Daoy (cell line): ENCODE measurements at places on chromosomes 7 and 10. TPM values are rescaled to one million over a fixed set of nuclear protein-coding genes. Genes with fewer than 3 reads are reported as not detected.

The NEUROD6 gene
- not detected in 2 replicates for total RNA-seq

The CALHM3 gene
- total RNA-seq, result 0.29 TPM in 1 of 2 replicates, not detected in the other

The ADAM22 gene
- 2.6 and 3.0 TPM in 2 replicates for total RNA-seq

The PGAM2 gene
- 0.39 TPM in 1 of 2 replicates, not detected in the other for total RNA-seq

The CCDC172 gene
- not detected in 2 replicates for total RNA-seq

The ZNF479 gene
- not detected in 2 replicates for total RNA-seq

The PTF1A gene
- total RNA-seq, result not detected in 2 replicates

The TMEM196 gene
- total RNA-seq, result not detected in 2 replicates

The TMEM236 gene
- total RNA-seq, result 0.06 TPM in 1 of 2 replicates, not detected in the other

The LLCFC1 gene
- total RNA-seq, result not detected in 2 replicates
